ENCODE measurements at places on chromosomes 7 and 10.
A peak's percentile ranks its signal among the peaks of the same experiment; 100 is the strongest.

DNA sequence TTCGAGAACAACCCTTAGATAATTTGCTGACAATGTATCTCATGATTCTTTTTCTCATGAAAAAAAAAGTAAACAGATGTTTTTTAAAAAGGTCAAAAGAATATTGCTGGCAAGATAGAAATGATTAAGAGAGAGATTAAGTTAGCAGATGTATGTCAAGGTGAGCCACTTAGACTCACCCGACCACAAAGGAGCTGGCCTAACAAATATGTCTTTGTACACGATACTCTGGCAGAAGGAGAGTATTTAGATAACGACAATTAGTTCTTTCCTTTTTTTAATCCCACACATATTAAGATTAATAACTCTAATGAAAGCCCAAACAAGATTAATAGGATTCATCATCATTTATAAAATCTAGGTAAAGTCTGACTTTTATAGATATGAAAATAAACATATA lies 156.7 kb downstream of the RAPGEF5 start:
- no peak for DNase-seq

DNA sequence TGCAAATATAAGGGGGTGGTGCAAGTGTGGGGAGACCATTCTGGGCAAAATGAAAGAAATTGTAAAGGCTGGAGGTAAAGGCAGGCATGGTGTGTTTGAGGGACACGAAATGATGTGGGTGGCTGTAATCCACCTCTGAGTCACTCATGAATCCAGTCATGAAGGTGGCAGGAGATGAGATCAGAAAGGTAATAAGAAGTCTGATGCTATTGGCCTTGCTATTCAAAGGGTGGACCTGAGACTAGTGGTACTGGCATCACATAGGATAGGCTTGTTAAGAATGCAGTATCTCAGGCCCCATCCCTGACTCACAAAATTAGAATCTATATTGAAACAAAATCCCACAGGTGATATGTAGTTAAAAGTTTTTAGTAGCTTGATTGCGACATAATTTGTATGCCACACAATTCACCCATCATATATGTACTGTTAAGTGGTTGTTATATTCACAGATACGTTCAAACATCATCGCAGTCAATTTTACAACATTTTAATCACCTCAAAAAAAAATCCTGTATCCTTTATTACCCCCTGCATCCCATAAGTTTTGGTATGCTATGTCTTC lies 85.6 kb downstream of the ST8SIA6 start:
- DNase-seq: no peak

DNA sequence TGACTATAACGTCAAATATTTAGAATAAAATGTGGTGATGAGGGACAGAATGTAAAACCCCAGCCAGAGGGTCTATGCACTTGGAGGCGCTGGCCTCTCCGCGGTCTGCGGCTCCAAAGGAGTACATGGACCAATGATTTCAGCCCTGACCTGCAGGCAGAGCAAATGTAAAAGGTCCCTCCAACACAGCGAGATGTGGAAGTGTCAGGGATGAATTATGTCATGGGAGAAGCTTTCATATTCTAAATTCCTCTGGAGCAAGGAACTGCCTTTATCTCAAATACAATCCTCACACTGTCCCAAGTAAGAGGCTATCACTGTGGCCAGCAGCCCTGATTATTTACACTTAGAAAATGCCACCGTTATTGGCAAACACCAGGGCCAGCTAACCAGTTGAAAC lies 139.4 kb downstream of the GFRA1 start:
- DNase-seq: no peak

DNA sequence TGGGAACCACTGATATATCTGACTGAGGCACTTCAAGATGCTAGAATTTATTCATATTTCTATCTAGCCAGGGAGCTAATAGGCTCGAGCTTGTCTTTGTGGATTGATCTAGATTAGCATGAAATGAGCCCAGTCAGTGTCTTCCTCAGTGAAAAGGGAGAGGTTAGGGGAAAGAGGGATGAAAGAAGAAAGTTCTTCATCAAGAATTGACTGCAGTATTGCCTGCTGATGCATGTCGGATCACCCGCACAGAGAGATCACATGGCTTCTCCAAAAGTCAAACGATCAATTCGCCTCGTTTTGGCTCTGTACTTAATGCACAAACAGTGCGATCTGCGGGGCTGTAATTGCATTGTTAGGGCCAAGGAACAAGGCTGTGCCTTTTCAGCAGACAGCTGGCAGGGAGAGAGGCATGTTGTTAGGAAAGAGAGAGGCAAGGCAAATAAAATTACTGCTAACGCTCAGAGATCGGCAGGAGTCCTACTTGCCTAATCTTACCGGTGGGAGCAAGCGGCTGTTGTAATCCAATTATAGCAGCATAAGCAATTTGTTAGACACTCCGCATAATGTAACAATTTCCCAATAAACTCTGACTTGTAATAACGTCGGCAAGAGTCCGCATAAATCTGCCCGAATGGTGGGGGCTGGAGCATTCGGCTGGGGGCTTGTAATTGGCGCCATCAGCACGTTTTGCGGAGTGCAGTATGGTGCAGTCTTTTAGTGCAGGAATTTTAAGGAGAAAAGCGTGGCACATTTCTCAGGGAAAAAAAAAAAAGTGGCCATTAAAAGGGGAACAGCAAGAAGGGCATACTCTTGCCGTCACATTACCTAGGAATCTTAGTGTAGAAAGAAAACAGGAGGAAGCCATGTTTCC lies 102.1 kb downstream of the POLL start:
- DNase-seq: no peak

DNA sequence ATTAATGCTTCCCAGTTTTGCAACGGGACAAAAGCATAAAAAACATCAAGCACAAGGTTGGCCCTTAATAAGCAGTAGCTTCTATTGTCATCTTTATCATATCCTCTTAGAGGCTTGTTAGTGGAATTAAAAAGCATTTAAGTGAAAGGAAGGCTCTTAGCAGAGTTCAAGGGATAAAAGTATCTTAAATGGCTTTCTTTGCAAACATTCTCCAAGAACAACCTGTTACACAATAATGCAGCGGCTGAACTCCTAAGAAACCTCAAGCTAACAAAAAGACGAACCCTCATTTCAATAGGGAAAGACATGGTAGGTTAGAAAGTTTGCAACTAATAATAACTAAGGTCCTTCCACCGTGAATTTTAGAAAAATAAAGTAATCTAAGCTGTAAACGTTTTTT lies 82.1 kb downstream of the MPP7 start:
- no peak for DNase-seq

GRCh38 chr10:73773152-73773879 lies 8.5 kb upstream of the CHCHD1 start:
- DNase-seq: peak; percentile 12

All from fibroblast of skin of back (primary cell).